ENCODE measurements at places on chromosomes 12 and 14. TPM values are rescaled to one million over a fixed set of nuclear protein-coding genes. Genes with fewer than 3 reads are reported as not detected.

DNA sequence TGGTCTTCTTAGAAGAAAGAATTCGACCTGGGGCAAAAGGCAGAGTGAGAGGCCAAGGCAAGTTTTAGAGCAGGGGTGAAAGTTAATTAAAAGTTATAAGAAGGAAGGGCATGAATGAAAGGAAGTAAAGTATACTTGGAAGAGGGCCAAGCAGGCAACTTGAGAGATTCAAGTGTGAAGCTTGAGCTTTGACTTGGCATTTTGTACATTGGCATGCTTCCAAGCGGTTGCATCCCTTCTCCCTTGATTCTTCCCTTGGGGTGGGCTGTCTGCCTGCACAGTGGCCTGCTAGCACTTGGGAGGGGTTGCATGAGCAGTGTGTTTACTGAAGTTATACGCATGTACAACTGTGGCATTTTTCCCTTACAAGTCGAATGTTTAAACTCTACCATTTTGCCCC is 74.8 kb upstream of the MGAT4C start:
- DNase-seq = no peak

DNA sequence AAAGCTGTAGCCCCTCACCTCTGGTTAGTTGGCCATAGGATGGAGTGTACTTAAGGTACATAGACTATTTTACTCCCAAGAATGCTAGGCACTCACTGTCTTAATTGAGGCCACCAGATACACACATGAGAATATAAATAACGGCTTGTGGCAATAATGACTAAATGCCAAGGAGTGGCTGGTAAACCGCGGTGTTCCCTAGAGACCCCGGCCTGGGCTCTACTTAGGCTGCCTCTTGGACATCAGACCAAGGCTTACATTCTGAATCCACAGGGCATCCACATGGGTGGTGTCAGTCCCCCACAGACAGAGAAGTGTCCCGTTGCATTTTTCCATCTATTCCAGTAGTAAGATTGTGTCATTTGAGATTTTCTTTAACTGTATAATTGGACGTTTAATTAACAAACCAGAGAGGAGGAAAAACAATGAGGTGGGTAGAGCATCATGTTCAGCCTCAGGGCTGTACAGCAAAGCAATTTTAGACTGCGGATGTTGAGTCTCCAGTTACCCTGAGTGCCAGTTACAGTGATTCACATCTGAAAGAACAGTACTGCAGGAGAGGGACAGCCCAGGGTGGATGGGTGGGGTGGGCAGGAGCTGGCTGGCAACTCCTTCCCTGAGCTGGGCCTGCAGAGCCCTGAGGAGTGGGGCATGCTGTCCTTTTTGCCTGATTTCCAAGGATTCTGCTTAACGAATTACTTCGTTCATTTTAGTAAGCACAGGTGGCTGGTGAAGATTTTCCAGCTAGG is 20.5 kb downstream of the CKB start:
- no peak for DNase-seq

GRCh38 chr12:52435659-52435999 is 1.5 kb upstream of the KRT75 start:
- no peak for DNase-seq

- DNase-seq = no peak
These were observed 245.9 kb downstream of the NPAS3 start for GRCh38 chr14:33184587-33184986.

DNA sequence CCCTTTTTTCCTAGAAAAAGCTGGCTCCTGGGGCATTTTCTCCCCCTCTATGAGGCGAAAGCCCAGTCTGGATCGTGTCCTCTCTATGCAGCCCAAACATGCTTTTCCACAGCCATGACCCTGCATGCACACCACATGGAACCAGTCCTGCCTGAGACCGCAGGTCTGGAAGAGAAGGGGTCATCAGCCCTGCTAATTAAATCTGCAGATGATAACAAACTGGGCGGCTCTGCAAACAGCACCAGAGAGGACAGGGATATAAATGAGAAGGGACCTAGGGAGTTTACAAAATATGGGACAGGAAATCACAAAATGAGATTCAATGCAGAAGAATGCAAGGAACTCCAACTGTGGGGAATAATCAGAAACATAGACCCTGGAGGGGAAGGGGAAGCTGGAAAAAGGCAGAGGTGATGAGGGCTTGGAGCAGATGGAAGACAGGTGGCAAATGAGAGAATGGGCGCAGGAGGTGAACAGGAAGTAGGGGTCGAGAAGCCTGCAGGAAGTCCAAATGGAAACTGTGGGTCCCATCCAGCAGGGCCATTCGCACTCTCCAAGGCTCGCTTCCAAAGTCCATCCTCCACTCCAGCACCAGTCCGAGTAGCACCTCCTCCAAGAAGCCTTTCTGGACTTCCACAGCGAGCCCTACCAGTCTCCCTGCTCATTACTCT is 76.3 kb downstream of the ANO2 start:
- DNase-seq = no peak

SLC38A4 gene
- 9.9 TPM for polyA plus RNA-seq

NOVA1 gene
- polyA plus RNA-seq = 13.2 TPM

RGS6 gene
- 6.0 TPM for polyA plus RNA-seq

Measured in forelimb muscle (tissue), 1 donor.